ENCODE measurements at places on chromosomes 13 and 19.

- DNase-seq, result peak; percentile 78
These were observed 3.1 kb upstream of the TNFSF13B start for GRCh38 chr13:108266321-108266990.

DNA sequence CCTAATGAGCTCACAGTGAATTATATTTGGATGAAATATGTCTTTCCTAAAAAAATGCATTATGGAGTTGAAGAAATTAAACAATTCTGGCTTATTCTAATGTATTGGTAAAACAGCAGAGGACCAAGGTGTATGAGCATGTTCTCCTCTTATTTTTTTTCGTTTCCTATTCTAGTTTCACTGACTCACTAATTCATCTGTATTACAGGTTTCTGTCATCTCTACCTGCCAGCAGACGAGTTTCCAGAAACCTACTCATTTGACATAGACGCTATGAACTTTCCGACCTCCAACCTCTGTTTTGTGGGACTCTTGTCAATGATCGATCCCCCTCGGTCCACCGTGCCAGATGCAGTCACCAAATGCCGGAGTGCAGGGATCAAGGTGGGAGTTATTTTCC lies 20.3 kb downstream of the ATP12A start:
- no peak for DNase-seq

DNA sequence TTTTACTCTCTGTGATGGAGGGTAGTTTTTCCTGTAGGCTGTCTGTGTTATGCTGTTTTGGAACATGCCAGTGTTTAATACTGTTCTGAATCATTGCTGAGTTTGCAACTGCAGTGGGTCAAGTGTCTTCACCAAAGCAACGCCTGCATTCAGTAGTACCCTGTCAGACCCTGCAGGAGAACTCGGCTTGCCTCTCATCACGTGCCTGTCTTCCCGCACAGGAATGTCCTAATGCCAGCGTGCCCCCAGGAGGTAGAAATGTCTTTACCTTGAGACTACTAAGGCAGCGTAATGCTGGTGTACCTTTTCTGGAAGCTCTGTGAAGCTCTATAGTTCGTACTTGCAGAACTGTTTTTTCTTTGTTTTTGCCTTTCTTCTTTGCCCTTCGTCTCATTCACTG lies 42.3 kb downstream of the POLR1D start:
- DNase-seq, result no peak

- DNase-seq, result no peak
These were observed 131.2 kb downstream of the CRYL1 start for GRCh38 chr13:20394506-20394905.

- DNase-seq, result no peak
These were observed 63.4 kb downstream of the SLC7A1 start for GRCh38 chr13:29532116-29532515.

Measured in MV-4-11 (cell line).